CD8-positive, alpha-beta T cell (primary cell): ENCODE measurements at places on chromosomes 5 and 9. TPM values are rescaled to one million over a fixed set of nuclear protein-coding genes. Genes with fewer than 3 reads are reported as not detected.

DNA sequence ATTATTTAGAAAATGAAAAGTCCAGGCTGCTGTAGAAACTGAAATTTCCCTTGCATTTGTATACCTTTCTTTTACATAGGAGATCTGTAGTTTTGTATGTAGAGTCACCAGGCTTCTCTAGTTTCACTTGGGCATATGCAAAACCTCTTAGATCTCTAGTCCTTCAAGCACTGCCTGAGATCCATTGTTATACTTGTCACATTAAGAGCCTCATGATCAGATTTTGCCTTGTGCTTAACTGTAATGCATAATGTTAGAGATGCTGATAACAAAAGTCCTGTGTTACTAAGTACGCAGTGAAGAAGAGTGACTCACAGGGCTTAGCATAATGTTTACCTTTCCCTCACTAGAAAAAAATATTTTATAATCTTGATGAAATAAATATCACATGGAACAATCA is 250.2 kb downstream of the CYLC2 start:
- DNase-seq: no peak

DNA sequence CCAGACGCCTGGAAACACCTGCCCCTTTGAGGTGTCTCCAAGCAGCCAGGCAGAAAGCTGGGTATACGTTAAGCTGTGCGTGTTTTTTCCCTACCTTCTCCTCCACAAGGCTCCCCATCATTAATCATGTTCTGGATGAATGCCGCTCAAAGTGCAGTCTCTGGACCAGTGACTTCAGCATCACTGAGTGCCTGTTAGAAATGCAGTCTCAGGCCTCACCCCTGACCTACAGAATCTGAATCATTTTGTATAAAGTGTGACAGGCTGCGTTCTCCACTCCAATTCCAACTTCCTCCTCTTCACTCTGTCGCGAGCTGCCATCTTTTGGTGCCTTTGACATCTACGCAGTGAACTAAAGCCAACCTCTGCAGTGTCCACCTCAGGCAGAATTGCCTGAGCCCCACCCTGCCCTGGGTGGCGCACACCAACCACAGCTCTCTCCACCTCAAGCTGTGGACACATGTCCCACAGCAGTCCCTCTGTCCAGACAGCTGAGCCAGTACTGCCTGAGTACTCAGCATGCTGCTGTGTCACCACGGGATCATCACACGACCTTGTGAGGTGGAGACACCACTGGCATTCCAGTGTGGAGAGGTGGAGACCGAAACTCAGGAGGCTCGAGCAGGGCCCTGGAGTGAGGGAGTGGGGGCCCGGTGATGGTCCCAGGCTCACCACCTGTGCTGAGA is 14.2 kb downstream of the PTPN3 start:
- no peak for DNase-seq

GRCh38 chr9:19464061-19464763 is 55.4 kb downstream of the ACER2 start:
- no peak for DNase-seq

The AQP3 gene
- 50.3 TPM for total RNA-seq

The PCDHGB7 gene
- not detected for total RNA-seq

The NOTCH1 gene
- total RNA-seq: 29.0 TPM

- no peak for DNase-seq
These were observed 114.3 kb upstream of the TSLP start for GRCh38 chr5:110956913-110957813.

The STKLD1 gene
- 1.8 TPM for total RNA-seq

DNA sequence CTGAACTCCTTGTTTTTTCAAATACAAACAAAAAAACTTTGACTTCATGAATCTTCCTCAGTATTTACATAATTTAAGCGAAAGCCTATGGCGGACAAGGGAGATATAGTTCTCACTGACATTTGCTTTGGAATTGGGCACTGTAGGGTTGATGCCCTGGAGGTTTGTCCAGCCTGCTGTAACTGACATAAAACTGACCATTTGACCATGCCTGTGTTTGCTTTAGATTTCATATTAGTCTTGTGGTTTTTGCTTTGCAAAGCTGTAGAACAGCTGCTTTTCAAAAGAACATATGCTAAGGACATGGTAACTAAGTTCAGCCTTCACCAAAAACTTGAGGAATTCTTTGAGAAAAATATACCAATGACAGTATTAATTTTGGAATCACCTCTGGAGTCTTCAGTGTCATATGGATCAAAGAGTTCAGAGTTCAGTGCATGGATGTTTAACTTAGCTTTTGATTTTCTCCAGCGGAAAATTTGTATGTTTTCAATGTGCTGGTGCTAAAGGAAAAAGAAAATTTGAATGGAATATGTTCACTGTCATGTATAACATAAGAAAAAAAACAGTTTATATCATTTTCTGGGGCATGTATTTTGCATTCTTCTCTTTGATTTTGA is 1013.1 kb downstream of the NR2F1-AS1 start:
- DNase-seq: no peak

The ABO gene
- total RNA-seq: not detected

The PLPP7 gene
- not detected for total RNA-seq

The FGF18 gene
- 0.57 TPM for total RNA-seq

GRCh38 chr9:97863314-97863713 is 10.3 kb downstream of the FOXE1 start:
- DNase-seq: no peak

DNA sequence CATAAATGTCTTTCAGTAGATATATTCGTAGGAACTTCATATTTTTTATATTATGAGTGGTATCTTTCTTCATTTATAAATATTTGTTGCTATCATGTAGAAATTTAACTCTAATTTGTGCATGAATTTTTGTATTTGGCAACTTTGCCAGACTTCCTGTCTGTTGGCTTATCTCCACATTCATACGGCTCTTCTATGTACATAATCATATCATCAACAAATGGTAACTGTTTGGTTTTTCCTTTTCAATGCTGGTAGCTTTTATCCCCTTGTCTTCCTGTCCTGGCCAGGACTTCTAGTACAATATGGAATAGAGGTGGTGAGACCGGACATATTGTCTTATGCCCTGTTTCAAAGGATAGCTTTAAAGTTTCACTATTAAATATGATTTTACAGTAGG is 132.3 kb upstream of the COL5A1 start:
- DNase-seq: no peak

DNA sequence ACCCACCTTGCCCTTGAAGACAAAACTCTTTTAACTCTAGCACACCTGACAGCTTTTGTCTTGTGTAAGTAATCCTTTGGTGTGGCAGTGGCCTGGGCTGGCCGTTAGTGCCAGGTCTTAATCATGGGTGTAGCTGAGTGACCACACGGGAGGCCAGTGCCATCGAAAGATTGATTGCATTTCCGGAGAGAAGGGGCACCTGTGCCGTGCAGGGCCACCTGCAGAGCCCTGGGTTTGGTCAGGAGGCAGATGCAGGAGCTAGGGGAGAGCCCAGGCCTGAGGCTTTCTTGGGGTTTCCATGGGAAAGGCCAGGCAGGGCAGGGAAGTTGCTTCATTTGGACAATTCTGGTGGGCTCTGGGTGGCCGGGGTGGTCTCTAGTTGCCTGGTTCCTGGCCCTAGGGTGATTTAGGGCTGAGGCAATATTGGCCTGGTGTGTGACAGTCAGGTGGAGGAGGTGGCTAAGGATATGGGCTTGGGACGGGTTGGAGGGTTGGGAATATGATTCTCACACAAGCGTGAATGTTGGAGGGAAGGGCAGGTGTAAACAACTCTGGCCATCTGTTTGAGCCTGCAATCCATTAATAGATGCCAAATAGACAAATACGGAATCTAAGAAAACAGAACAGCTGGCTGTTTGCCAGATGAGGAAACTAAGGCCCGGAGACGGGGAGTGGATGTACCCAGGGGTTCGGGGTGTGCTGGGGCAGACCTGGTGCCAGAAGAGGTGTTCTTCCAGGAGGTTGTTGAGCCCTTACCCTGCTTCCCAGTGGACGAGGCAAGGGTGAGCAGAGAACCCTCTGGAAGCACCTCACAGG is 4.6 kb downstream of the DBH start:
- DNase-seq: no peak

The PRRX2 gene
- total RNA-seq: not detected

DNA sequence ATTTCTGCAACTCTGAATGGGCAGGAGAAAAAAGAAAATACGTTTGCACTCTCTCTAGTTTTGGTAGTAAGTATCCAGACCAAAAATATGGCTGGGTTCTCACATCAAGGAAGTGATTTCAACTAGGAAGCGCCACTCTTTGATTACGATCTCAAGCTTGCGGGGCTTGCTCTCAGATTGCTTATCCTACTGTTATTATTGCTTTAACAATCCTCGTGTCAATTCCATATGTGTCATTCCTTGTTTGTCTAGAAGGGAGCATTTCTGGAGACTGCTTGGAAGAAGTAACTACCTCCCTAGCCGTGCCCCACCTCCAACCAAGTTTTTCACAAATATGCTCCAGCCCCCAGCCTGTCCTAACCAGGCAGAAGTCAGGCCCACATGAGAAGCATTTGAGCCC is 3.5 kb downstream of the PRUNE2 start:
- DNase-seq: no peak

DNA sequence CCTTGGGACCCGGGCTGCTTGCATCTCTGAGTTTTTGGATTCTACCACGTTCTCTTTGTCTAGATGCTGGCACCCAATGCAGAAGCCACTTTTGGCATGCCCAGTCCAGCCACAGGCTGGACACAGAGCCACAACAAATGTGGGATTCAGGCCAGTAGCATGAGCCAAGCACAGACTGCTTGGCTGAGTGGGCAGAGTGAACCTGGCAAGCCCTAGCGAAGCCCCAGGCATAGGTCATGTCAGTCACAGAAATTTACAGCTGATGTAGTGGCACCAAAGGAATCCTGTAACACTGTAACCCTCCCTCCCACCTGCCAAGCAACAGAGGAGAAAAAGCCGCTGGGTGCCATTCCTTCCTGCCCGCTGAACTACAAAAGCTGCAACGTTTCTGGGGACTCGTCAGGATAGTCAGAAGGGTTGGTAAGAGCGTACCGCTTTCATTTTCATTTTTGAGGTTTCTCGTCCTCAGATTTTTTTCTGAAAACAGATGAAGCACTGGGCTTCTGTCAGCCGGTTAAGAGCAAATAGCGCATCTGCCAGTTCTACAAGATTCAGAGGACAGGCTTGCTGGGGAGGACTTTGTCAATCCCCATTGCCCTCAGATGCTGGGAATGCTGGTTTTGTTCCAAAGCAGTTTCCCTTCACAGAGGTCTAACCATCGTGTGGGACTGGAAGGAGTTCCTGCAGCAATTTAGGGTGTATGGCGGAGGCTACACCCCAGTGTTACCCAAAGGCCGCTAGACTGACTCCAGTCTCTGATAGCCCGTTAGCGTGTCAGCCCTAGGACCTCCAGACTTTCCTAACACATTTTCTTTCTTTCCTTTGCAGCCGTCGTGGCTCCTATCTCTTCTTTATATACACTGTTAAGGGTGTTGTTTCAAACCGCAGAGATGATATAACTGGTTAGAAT is 399.0 kb downstream of the HTR1A start:
- no peak for DNase-seq

The LRRC8A gene
- total RNA-seq: 35.0 TPM

DNA sequence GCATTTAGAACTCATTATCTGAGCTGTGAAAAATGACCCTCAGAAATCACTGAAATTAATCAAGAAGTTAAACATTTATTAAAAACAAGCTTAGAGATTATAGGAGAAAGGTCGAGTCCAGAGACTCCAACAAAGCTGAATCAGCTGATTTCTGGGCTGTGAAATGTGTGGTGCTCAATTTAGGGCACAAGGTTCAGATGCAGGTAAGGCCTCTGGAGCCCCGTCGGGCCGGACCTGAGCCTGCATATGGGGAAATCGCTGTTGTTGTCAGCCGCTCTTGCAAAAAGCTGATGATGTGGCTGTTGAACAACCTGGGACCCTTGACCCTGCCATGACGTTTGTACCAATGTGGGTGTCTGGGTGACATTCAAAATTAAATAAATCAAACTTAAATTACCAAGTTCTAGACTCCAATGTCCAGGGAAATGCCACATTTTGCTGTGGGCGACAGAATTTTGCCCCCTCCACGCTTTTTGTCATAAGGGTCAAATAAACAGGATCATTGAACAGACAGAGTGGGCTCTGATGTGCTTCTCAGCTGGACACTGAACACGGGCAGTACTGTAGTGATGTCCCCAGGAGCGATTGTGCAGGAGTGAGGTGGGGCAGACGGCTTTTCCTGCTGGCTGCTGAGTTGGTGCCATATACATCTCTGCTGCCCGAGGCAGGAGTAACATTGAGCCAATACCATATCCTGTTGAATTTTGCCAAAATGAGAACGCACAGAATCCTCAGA is 27.2 kb upstream of the FBP1 start:
- no peak for DNase-seq

The PCDHGA2 gene
- total RNA-seq: not detected

DNA sequence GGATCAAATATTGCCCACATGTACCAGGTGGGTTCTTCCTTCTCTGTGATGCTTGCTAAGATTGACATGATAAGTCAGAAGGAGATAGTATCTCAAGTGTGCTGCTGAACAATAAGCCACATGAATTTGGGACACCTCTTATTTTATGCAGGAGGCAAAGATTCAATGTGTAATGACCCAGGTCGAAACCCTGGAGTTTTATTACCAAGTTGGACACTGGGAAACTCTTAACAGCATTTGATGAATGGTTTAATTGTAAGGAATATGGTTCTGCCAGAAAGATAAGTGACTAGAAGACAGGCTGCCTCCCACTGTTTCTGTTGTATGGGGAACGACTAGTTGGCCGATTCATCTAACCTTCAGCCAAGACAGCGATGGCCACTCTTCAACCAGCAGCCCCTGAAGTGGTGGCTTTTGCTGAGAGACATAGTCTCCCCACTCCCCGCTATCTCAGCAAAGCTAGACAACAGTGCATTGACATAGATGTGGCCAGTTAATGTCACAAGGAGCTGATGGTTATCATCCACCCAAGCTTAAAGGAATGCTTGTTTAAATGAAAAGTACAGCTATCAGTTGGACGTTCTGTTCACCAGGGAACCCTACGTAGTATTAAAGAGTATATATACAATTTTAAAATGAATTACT is 407.7 kb downstream of the KDM4C start:
- DNase-seq: no peak

DNA sequence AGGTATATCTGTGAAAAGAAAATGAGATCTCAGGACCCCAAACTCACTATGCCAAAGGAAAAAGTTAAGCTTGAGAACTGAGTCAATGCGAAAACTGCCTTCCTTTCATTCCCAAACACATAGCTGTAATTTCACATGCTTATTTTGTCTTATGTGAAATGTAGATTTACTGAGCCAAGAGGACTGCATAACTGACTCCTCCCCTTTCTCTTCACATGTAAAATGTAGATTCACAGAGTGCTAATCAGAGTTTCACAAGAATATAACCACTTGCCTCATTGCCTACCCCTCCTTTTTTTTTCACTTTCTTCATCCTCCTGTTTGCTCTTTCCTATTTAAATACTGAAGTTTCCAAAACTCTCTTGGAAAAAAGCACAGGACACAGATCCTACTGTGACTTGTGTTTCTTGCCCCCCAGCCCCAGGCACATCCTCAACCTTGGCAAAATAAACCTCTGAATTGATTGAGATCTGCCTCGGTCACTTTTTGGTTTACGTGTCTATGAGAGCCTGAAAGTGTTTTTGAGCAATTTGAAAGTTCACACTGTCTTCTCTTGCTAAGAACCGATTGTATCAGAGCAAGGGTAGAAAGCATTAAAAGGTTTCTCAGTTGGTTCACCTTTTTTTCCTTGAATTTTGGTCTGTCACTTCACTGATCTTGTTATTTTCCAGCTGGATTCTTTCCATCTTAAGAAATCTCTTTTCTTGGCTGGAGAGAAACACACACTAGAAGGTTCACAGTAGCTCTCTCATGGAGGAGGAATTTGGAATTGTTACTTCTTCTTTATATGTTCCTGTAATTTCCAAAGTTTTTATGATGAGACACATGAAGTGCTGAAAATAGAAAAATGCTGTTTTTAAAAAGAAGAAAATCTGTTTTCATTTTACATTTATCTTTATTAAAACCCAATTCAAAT is 44.8 kb upstream of the SNAPC3 start:
- no peak for DNase-seq

- no peak for DNase-seq
These were observed 46.0 kb downstream of the TRIM32 start for GRCh38 chr9:116733010-116733641.

The TSPAN17 gene
- 9.5 TPM for total RNA-seq
